ENCODE measurements at places on chromosomes 2 and 18.

GRCh38 chr18:25177631-25178030 lies 174.3 kb downstream of the ZNF521 start:
- DNase-seq = no peak

DNA sequence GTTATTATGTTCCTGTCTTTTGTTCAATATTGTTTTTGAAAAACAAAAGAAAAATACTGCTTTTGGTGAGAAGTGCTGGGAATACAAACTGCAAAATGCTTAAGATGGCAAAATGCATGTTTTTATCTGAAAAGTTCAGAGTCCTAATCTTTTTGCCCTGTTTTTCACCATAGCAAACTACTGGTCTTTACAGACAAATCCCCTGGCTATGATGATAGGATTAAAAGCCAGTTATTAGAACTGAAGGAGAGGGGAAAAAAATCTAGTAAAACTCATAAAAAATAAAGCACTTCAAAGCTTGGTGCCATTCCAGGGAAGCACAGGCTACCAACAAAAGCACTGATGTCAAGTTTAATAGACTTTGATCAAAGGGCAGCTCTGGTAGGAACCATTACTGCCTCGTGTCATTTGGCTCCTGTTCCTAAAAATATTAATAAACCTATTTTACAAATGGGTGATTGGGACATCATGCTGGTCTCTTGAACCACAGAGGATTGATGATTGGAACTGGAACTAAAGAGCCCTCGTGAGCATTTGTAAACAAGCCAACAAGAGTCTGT lies 194.7 kb downstream of the RAB3GAP1 start:
- DNase-seq = no peak

DNA sequence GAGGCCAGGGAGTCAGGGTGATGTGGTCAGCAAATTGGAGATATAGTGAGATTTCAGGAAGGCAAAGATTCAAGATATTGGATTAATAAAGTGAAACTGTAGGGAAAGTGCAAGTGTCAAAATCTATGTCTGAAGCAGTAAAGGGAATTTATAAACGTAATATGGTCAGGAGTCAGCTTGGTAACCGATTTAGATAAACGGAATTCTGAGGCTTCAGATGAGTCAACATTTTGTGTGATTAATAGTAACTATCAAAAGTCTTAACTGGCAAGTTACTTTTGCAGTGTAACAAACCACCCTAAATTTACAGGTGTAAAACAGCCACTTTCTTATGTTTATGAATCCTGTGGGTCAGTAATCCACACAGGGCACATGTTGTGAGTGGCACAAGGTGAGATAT lies 10.9 kb downstream of the MTX2 start:
- DNase-seq = no peak

DNA sequence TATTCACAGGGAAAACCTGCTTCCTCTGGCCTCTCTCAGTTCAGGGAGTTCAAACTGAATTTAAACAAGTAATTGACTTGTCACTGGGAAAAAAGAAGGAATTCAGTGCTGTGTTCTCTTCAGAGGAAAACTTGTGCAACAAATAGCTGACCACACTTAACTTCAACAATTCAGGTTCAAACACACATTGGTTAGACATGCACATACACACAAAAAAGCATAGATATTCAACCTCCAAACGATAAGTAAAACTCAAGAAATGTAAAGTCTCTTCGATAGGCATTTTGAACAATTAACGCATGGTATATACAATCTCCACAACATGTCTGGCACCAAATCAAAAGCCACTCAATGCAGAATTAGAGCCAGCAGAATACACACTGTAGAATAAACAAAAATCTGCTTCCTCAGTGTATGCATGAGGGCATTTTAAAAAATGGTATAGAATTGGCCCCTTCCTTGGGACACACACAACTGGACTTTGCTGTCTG lies 269.0 kb downstream of the TCF4 start:
- DNase-seq = no peak

DNA sequence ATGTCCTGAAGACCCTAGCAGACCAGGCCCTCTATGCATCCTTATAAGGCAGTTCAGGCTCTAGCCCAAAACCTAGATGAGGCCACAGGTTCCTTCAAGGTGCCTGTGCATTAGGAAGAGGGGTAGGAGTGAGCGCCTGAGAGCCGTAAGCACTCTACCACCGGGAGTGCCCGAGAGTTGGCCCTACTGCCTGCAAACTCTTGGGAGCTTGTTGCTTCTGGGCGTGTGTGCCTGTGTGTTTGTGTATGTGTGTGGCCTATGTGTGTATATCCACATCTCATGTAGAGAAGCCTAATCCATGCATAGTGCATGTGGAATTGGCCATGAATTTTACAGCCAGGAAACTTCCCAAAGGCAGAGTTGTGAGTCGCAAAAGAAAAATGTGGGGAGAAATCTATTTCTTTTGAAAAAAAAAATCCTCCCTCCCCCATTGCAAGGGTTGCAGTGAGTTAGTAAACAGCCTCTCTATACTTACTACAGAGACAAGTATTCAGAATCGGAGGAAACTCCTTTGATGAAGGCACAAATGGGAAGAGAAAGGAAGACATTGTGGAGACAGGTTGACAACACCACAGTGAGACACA lies 96.8 kb downstream of the ADD2 start:
- no peak for DNase-seq

DNA sequence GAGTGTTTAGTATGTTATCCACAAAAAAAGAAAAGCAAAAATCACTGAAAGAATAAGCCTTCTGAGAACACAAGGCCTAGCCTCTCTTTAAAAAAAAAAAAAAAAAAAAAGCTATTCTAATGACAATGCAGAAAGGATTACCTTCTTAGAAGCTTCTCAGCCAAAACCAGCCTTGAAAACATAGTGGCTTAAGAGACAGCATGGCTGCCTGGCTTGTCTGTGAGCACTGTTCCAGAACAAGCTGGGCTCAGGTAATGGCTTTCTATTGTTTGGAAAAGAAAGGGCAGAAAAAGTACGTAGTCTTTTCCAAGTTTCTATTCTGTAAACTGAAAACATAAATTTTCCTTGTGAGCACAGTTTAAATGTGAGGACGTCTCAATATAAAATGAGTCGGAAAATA lies 119.5 kb downstream of the MAP3K20 start:
- DNase-seq = no peak

DNA sequence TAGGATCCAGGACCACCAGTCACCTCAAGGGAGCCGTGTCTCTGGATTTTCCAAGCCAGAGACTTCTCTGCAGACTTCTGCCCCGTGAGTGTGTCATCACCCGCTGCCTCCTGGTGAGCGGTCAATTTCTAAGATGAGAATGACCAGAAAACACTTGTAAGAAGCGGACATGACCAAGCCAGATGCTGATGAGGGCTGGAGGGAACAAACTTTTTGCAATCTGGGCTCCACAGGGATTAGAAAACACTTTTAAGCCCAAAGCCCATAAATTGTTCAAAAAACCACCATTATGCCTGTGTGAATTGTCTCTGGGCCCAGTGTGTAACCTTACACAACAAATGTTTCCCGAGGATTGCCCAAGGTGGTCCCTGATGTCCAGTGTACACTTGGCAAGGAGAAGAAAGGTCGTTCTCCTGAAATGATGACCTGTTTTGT lies 5.3 kb upstream of the NPPC start:
- DNase-seq = no peak

DNA sequence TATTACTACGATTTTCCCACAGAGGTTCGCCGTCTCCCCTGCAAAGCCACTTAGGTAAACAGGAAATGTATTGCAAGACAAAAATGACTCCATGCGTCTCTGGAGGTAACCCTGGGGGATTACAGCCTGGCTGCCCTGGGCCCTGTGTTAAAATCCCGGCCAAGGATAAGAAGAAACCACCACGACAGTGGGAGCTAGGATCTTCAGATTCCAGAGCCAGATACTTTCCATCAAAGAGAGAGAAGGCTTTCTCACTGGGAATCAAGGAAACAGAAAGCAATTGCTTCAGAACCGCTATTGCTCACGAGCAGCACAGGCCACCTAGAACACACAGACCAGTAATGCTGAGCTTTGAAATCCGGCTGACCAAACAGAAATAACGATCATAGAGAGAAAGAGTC lies 97.9 kb upstream of the ZNF516 start:
- no peak for DNase-seq

- DNase-seq = no peak
These were observed 103.4 kb downstream of the ZFP36L2 start for GRCh38 chr2:43123028-43123427.

DNA sequence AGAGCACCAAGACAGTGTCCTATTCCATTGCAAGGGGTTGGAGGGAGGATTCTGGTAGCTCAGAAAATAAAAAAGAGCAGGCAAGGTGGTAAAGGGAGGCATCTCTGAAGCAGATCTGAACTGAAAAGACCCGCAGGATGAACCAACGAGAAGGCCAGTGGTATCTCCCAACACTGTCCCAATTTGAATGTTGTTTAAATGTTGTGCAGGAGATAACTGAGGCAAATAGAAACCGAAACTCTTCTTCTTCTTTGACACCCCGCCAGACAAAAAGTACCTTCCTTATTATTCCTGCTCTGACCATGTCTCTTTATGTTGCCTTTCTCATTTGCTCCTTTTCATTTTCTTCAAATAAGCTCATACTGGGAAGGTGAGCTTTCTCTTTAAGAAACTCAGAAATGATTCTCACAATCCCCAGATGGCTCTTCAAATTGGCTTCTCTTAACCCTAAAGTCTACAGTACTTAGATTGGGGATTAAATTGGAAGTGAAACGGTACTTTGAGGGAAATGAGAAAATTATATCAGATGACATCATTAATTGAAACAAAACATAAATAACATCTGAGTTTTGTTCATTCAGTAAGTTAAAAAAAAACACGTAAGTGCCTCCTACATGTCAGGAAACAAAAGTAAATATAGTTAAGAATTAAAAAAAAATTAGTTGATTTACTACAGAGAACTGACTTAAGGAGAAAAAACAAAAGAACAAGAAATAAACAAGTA lies 143.6 kb downstream of the WDPCP start:
- no peak for DNase-seq

DNA sequence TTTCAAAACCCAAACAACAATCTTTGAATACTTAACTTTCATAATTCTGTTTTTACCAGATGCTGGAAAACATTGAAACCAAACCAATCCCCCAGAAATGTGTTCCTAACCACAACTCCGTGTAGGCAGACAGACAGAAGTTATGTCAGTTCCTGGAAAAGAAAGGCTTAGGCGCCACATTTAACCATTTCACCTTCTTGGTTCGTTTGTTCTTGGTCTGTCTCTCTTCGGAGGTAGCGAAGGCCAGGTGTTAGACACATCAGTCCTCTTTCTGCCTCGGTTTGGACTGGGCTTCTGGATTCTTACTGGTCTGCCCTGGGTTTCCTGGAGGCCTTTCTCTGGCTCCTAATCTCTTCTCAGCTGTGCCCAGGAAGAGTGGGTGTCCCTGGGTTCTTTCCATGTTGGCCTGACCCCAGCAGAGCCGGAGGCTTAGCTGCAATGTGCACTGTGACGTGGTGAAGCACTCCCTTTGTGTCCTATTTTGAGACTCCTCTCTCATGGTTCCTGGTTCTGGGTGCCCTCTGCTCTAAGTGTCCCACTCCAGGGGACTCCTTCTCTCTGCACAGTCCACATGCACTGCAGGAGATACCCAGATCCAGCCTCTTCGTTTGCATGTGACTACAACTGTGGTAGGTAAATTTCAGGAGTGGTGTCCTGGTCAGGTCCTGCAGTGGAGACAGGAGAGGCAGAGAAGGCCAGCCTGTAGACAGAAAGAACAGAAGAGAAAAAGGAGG lies 23.1 kb upstream of the RAB31 start:
- no peak for DNase-seq

DNA sequence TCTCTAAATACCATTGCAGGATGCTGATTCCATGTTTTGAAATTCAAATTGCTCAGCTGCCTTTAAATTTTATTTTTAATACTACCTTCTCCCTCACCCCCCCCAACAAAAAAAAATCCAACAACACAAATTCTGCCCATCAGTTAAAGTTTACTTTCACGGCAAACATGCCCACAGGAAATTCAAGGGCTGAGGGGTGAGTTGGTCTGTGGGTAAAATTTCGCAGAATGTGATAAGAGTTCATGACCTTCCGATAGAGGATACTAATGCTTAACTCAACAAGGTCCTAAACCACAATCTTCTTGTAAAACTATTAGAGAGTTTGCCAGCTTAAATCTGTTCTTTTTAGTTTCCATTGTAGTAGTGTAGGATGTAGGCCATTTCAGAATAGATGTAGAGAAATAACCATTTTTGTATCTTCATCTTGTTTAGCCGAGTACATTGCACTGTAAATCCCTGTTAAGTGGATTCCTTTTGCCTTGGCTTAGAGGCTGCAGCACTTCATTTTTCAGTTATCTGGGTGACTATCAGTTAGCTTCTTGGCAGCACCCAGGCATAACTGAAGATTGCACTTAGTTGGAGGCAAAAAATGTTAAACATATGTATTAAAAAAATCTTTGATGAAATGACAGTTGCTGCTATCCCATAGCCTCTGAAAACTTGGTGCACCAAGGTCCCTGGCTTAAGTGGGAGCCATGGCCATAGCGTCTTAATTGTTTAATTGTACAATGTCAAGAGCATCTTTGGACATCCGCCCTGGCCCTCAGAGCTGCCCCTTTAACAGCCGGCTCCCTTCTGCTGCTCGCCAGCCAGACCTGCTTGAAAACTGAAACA lies 232.3 kb downstream of the HAUS1 start:
- DNase-seq = no peak

- DNase-seq = no peak
These were observed 145.9 kb upstream of the FHL2 start for GRCh38 chr2:105544591-105545377.

DNA sequence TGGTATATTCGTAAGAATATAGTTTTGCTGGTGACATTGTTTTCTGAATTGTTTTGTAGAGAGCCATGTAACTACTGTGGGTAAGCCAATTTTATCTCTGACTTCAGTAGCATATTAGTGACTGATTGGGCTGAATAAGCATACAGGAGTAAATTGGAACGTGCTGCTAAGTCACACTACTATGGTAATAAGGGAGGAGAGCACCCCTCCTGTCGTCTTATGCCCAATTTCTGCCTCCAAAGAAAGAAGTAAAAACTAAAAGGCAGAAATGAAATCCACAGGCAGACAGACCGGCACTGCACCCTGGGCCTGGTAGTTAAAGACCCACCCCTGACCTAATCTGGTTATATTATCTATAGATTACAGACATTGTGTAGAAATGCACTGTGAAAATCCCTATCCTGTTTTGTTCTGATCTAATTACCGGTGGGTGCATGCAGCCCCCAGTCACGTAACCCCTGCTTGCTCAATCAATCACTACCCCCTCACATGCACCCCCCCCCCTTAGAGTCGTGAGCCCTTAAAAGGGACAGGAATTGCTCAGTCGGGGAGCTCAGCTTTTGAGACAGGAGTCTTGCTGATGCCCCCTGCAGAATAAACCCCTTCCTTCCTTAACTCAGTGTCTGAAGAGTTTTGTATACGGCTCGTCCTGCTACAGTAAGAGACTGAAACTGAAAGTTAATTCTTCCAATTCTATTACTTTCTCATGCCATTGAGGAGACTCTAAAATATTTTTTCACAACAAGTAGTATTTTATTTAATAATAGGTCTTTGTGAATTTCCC lies 167.0 kb downstream of the ZNF804A start:
- DNase-seq = no peak

DNA sequence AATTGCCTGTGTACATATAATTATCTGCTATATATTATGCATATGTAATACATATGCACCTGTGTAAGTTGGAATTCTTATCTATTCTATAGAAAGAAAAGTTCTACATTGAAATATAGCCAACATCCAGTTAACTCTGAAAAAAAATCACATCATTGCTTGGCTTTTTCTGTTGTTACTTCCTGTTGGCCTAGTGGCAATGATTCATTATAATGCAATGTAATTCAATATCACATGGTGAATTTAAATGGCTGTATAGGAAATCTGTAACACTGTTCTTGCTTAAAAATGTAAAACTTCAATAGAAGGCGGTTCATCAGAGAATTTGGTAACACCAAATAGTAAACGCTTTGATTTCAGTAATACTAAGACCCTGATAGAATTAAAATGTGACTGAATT lies 44.5 kb upstream of the MAP4K3 start:
- no peak for DNase-seq

Data from midbrain (tissue), 1 donor.